ENCODE measurements at places on chromosomes 2 and 18.

GRCh38 chr2:132497591-132497990, 81.0 kb downstream of the GPR39 start:
- DNase-seq, result peak; percentile 13

GRCh38 chr2:181275643-181276070, 181.5 kb upstream of the ITGA4 start:
- DNase-seq, result no peak

DNA sequence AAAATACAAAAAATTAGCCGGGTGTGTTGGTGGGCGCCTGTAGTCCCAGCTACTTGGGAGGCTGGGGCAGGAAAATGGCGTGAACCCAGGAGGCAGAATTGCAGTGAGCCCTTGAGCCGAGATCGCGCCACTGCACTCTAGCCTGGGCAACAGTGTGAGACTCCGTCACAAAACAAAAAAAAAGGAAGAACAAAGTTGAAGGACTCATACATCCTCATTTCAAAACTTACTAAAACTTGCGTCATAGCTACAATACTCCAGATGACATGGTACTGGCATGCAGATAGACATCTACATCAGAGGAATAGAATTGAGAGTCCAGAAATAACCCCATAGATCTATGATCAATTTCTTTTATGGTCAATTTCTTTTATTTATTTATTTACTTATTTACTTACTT, 13.6 kb upstream of the CYP27C1 start:
- no peak for DNase-seq

GRCh38 chr2:127293748-127294562, at the start of gene ERCC3:
Gene ERCC3 (minus strand): TSS chr2:127294144. CDS start chr2:127294081, 63 bp downstream.
- peak; percentile 78 for DNase-seq

DNA sequence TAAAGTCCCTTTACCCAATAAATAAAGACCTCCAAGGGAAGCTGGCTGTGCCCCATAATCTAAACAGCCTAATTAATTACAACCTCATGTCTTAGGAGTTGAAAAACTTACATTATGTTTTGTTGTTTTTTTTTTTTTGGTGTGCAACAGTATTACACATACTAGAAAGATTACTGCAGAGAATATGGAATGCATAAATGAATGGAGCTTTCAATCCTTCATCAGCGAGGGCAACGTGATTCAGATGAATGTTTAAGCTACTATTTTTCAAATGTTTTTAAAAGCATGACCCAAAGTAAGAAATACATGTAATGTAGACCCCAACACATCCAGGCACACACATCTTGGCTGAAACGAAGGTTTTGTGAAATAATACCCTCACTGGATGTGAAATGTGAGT, 167.1 kb upstream of the FN1 start:
- no peak for DNase-seq

GRCh38 chr18:57116598-57117132, 30.2 kb upstream of the BOD1L2 start:
- no peak for DNase-seq

DNA sequence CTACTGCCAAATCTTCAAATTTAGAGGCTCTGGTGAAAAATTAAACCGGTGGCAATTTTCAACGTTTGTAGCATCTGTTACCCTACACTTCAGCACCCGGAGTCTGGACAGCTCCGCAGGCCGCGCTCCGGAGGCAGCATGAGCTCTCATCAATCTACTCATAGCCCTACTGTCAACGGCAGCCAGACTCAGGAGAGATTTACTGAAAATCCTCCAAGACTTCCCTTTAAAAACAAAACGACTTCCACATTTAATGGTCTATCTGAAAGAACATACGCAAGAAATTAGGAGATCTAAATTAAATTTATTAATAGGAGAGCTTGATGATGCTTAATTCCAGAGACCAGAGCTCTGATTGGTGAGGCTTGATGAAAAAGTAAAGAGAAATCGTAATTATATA, 970 bp upstream of the ADCYAP1 start:
- peak; percentile 62 for DNase-seq

DNA sequence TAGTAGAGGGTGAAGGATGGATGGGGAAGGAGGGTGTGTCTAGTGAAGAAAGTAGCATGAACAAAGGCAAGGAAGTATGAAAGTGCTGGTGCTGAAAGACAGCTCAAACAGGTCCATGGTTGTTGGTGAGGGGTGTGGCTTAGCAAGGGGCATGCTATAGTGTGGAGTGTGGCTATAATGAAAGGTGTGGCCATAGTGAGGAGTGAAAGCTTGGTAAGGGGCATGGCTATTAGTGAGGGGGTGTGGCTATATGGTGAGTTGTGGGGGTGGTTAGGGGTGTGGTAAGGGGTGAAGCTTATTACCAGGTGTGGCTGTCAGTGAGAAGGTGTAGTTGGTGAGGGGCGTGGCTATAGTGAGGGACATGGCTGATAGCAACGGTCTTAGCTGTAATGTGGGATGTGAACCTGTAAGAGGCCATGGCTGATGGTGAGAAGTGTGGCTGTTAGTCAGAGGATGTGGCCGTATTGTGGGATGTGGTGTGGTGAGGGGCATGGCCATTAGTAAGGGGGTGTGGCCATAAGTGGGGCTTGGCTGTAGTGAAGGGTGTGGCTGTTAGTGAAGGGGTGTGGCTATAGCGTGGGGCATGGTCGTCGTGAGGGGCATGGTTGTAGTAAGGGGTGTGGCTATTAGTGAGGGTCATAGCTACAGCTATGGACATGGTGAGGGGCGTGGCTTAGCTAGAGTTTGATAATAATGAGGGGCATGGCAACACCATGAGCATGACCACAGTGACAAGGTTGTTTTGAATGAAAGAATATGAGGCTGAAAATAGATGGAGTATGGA, 549.6 kb downstream of the FBXO15 start:
- no peak for DNase-seq

- DNase-seq, result no peak
Measured at GRCh38 chr2:31932589-31932988, 78.2 kb downstream of the MEMO1 start.

DNA sequence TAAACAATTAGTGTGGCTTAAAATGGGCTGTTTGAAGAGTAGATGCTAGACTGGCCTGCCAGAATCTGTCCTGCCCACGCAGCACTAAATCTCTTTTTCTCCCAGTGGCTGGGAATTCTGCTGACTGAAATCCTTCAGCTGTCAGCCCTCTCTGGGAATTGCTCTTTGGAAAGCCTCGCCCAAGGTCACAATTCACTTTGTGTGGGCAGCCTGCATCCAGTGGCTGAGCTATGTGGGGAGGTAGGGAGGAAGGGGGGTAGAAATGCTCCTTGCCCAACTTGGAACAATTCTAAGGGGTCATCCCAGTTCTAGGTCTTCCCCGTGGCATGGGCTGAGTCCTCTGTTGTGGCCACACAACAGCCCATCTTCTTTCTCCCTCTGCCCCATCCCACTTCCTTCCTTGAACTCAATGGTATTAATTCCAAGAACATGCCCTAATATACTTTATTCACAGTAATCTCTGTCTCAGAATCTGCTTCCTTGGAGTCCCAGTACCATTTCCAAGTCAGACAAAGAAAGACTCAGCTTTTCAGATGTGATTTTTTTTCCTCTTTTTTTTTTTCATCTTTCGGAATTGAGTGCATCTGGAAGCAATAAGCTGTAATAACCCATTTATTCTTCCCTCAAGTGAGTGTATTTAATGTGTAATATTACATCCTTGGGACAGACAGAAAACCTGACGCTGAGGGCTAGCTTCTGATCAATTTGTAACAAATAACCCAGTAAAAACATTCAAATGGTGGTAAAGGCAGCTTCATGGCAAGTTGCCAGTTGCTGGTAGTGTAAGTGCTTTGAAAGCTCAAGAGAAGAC, 189.4 kb downstream of the GPD2 start:
- peak; percentile 8 for DNase-seq

DNA sequence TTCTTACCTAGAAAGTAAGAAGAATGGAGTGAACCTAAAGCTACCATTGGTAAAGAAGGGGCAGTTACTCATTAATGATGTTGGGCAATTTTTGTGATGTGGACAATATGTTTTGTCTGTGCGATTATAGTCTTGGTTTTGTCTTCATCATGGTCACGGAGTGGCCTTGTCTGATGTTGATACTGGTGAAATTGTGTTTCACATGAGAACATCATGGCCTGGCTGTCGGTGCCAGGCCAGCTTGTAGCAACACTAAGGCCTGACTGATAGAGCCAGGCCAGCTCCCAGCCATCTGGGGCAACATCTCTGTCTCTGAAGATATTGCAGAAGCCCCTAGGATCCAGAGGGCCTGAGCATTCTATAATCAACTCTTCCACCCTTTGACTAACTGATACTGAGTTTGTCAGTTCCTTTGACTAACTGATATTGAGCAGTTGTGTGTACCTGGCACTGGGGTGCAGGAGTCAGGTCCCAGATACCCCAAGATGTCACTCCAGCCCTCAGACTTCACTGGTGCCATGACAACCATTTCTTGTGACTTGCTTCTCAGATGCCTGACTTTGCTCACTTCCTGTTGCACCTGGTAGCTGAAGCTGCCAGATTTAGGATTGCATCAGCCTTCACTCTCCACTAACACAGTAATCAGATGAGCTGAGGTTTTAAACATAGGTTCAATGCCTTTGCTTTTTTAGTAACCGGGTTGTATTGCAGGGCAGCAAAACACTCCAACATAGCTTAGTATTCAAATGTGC, 62.5 kb downstream of the RPIA start:
- DNase-seq, result peak; percentile 68

- DNase-seq, result no peak
Measured at GRCh38 chr2:143844986-143845385, 674.9 kb downstream of the ZEB2 start.

- peak; percentile 11 for DNase-seq
Measured at GRCh38 chr2:177053038-177053437, 159.6 kb upstream of the HNRNPA3 start.

- DNase-seq, result no peak
Measured at GRCh38 chr18:42901161-42901560, 214.3 kb downstream of the RIT2 start.

Data from choroid plexus epithelial cell (primary cell).